ENCODE measurements at places on chromosomes 1 and 21.

DNA sequence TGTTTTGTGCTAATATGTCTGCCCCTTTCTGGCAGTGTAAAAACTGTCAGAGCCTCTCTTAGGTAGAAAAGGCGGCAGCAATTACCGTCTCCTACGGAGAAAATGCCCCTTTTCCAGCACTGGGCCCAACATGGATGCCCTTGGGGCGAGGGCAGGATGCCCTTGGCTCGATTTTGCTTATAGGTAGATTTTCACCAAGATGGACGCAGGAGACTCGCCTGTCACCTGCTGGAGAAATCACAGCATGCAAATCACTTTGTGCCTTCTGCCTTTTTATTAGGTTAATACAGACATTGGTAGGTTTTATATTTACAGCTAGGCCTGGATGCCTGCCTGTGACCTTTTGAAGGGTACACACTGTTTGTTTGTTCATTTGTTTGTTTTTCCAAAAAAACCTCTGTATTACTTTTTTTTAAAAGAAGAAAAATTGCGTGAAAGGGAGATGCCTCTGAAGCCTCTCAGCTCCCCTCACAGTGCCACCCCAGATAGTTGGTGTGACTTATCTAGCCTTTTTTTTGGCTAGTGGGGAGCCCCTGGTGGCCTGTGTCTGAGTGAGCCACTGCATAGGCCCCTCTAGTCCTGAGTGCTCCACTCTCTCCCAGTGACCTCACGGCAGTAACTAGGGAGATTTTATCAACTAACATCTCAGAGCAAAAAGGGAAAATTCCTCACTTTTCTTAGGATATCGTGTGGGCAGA, 2.5 kb downstream of the ATP1B1 start:
- H3K4me1 ChIP-seq = peaks cover 13% of the 10 kb centered on the region
- H3K36me3 ChIP-seq = peaks cover 5% of the 10 kb centered on the region
- peak overlapping the region; percentile 96 for H3K27ac ChIP-seq
- H3K27me3 ChIP-seq = no peaks in the 10 kb centered on the region
- H3K4me3 ChIP-seq = peak overlapping the region; percentile 94
- no peak for ATAC-seq

DNA sequence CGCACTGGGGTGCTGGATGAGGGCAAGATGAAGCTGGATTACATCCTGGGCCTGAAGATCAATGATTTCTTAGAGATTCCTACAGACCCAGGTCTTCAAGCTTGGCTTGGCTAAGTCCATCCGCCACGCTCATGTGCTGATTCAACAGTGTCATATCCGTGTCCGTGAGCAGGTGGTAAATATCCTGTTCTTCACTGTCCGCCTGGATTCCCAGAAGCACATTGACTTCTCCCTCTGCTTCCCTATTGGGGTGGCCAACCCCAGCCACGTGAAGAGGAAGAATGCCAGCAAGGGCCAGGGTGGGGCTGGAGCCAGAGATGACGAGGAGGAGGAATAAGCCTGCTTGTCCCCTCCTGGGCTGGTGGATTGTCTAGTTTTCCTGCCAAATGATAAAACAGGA, 2.2 kb upstream of the CBR3 start:
- H3K27me3 ChIP-seq = no peaks in the 10 kb centered on the region
- no peak overlapping the region for H3K4me3 ChIP-seq
- no peak for ATAC-seq
- no peaks in the 10 kb centered on the region for H3K36me3 ChIP-seq
- H3K27ac ChIP-seq = no peak overlapping the region

- peaks cover 20% of the 10 kb centered on the region for H3K27me3 ChIP-seq
- no peaks in the 10 kb centered on the region for H3K4me1 ChIP-seq
- no peak overlapping the region for H3K4me3 ChIP-seq
- no peak for ATAC-seq
- no peak overlapping the region for H3K27ac ChIP-seq
Observed at GRCh38 chr1:233361876-233362275, 34.4 kb downstream of the MAP3K21 start.

- no peak for ATAC-seq
- no peaks in the 10 kb centered on the region for H3K36me3 ChIP-seq
- no peak overlapping the region for H3K4me3 ChIP-seq
- no peak overlapping the region for H3K27ac ChIP-seq
Observed at GRCh38 chr21:38561613-38562581, 63.6 kb upstream of the ERG start.

DNA sequence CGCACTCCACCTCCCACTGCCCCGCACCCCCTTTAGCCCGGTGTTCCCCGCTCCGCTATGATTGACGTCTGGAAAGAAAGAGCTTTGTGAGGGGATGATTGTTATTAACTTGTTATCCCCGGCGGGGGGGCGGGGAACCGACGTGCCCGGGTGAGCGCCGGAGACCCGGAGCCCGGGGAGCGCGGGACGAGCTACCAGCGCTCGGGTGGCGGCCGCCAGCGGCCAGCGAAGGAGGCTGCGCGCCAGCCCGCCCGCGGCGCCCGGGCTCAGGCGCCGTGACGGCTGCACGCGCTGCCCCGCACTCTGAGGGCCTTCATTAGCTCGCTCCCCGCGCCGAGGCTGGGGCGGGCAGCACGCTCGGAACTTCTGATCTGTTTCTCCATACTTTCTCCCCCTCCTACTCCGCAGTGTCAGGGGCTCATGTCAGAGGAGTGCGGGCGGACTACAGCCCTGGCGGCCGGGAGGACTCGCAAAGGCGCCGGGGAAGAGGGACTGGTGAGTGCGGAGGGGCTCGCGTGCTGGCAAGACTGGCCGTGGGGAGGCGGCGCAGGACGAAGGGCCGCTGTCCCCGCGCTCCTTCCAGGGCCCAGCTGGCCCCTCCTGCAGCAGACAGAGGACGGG, 2.1 kb downstream of the LHX8 start:
- H3K36me3 ChIP-seq = no peaks in the 10 kb centered on the region
- H3K4me3 ChIP-seq = peak overlapping the region; percentile 41
- no peak overlapping the region for H3K27ac ChIP-seq

- no peak overlapping the region for H3K27ac ChIP-seq
- ATAC-seq = no peak
- H3K27me3 ChIP-seq = peaks cover 4% of the 10 kb centered on the region
- no peaks in the 10 kb centered on the region for H3K4me1 ChIP-seq
- no peaks in the 10 kb centered on the region for H3K36me3 ChIP-seq
Observed at GRCh38 chr1:26535201-26535600, 5.6 kb downstream of the RPS6KA1 start.

- H3K36me3 ChIP-seq = no peaks in the 10 kb centered on the region
- H3K27me3 ChIP-seq = no peaks in the 10 kb centered on the region
- H3K27ac ChIP-seq = no peak overlapping the region
- H3K4me1 ChIP-seq = no peaks in the 10 kb centered on the region
- ATAC-seq = no peak
Observed at GRCh38 chr21:28269173-28269572, 723.5 kb downstream of the LTN1 start.
